Stimulated activated CD8-positive, alpha-beta memory T cell treated with anti-CD3 and anti-CD28 coated beads, Interleukin-4, amount 100 ng/mL, for 4 hours (primary cell): ENCODE measurements at places on chromosomes 5 and 9.

GRCh38 chr9:20208961-20209371 is 413.3 kb downstream of the MLLT3 start:
- no peak for DNase-seq

DNA sequence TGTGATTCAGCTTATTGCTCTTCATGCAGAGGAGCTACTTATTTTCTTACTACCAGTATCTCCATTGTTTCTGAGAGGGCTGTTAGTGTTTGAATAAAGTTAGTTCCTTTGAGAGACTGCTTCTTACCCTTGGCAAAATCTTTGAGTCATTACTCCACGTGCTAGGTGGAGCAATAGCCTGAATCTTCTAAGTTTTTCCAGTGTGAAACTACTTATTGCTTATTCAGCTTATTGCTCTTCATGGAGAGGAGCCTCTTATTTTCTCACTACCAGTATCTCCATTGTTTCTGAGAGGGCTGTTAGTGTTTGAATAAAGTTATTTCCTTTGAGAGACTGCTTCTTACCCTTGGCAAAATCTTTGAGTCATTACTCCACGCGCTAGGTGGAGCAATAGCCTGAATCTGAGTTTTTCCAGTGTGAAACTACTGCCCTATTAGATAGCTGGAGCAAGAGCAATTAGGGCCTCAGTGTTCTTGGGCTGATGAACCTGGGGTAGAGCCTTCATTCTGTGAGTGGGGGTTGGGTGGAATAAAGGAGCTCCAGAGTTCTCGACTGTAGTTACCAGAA is 41.9 kb downstream of the GPBP1 start:
- no peak for DNase-seq

GRCh38 chr5:35884773-35885172 is 28.1 kb downstream of the IL7R start:
- no peak for DNase-seq

DNA sequence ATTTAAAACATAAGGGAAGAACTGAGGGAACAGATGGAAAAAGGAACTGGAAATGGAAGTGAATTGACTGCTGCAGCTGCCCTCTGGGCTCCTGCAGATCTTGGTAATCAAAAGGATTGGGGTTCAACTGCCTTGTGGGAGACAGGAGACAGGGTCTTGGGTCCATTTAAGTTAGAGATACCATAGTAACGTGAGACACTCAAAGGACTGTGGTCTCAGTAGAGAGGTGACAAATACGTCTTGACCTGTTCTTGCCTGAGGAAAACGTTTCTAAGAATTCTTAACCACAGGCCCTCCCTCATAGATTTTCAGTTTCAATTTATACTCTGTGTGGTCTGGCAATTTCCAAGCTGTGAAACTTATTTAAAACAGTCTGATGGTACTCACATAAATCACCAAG is 100.8 kb upstream of the DHFR start:
- no peak for DNase-seq

- no peak for DNase-seq
Measured at GRCh38 chr5:82635561-82636288, 357.6 kb upstream of the RPS23 start.

- DNase-seq = no peak
Measured at GRCh38 chr5:160064995-160065614, 54.1 kb downstream of the PWWP2A start.

GRCh38 chr9:131679261-131680020 is 60.4 kb downstream of the RAPGEF1 start:
- DNase-seq = no peak

DNA sequence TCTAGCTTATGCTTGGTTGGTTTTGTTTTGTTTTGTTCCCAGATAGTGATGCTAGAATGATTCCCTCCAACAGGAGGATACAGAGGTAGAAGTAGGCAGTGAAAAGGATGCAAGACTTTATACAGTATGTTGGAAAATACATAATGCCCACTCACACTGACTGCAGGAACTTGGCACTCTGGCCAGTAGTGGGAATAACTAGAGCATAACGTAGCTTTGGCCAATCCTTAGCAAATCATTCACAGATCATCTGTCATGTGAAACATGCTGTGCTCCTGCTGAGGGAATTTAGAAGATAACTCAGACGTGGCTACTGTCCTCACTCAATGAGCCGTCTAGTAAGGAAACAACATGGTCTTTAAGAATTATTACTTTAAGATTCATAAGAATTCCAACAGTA is 13.5 kb downstream of the CFAP90 start:
- DNase-seq = no peak

- DNase-seq = no peak
Measured at GRCh38 chr9:95650720-95651119, 133.9 kb upstream of the PTCH1 start.

DNA sequence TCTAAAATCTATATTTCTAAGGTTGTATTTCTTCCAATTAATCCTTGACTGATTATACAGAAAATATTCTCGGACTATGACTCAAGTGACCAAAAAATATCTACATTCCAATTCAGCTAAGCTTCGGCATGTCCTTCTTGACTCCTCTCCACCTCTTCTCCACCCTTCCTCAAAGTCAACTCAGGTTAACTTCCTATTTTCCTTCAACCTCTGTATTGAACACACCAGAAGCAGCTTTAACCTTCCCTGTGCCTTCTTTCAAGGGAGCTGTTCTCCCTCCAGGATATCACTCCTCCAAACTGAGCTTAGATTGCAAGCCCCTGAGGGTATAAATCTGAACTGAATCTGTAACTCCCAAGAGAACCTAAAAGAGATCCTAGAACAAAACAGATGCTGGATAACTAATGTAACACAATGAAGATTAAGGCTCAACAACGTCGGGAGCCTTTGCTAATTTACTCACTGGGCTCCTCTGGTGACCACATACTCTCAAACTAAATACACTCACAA is 1.1 kb downstream of the SLCO4C1 start:
- no peak for DNase-seq
